ENCODE measurements at places on chromosomes 2 and 18.

DNA sequence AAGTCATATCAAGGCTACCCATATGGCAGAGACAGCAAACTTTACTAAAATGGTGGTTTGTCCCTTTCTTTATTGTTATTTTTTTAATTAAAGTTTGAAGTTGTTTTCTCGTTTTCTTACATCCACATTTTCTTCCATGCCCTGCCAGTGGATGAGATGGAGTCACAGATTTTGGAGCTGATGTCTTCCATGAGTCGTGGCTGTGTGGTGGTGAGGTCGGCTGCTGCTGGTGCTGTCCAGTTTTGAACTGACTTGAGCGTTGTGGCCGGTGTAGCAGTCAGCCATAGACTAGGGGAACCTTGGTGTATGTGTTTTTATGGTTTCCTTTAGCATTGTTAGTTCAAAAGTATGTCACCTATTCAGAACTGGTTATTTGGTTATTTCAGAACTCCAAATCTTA, 182.8 kb downstream of the SH3RF3 start:
- no peak for DNase-seq

- DNase-seq = no peak
Observed at GRCh38 chr2:121351521-121352318, 66.7 kb upstream of the TFCP2L1 start.

DNA sequence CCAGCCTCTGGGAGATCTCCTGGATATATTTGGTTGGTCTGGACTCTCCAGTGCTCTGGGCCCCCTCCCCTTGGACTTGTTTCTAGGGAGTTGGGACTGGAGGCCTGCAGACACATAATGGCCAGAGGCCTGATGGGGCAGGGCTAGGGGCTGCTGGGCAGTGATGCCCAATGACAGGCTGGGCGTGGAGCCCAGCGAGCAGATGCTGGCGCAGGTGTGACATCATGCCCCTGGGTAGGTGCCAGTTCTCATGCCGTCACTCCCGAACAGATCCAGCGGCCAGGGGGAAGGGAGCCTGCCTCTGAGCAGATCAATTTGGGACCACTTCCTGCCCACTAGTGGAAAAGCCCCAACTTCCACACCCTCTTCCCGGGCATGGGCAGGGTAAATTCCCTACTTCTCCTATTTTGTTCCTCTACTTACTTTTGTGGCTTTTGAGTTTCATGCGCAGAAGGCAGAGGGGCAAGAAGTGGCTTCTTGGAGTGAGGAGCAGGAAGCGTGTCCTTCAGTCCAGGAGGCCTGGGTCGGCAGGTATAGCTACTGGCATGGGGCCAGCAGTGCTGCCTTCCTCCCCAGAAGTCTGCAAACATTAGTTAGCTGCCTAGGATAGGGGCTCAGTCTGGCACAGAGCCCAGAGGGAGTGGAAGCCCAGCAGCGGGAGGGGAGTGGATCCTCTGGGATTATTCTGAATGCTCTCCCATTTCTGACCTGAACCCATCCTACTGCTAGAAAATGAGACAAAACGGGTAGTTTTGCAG, 6.1 kb downstream of the MPV17 start:
- no peak for DNase-seq

- DNase-seq = no peak
Observed at GRCh38 chr2:172084645-172085459, 455 bp upstream of the DLX1 start.

DNA sequence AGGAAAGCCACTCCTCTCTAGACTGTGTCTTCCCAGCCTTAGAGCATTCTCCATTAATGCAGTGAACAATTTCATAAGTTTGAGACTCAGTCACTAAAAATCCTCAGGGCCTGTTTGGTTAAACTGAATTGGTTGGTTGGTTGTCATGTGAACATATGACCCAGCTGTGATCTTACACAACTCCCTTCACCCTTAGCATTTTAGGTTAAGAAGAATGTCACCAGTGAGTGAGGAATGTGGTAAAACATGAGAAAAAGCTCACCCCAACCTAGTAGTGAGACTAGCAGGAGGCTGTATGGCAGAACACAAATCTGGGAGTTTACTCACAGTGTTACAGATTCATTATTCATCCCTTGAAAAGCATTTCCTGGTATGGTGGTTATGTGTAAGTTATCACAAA, 32.4 kb downstream of the LHCGR start:
- DNase-seq = no peak

DNA sequence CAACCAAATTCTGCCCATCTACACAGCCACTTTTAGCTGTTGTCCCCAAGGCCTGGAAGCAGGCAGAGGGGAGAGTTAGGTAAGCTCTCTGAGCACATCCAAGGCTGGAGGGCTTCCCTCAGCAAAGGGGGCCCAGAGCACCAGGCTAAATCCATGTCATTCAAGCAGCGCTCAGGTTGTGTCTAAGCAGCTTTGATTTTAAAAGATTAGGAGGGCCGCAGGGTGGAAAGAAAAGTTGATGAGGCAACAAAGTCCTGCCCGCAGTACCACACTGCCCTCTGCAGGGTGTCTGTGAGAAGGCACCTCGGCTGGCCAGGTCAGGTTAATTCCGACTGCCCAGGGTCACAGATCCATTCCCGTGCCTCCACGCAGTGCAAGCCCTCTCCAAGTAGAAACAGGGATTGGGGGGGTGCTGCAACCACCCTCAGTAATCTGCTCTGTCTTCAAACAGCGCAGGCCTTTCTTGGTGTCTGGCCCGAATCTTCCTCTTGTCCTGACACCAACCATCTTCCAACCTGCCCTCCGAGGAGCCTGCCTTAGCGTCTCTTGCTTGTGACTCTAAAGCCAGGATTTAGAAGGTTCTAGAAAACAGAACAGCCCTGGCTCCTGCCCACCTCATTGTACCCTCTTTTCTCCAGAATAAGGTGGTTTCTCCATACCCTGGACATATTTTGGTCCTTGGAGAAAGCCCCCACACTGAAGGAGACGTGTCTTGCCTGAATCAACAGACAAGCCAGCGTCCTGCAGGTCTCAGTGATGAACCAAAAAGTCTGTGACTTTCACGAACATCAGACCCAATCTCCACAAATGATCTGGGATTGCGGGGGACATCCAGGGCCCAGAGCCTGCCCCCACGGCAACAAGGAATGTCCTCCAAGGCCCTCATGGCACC, 289.2 kb downstream of the TNS1 start:
- no peak for DNase-seq

- no peak for DNase-seq
Observed at GRCh38 chr2:118632921-118633320, 214.5 kb downstream of the EN1 start.

DNA sequence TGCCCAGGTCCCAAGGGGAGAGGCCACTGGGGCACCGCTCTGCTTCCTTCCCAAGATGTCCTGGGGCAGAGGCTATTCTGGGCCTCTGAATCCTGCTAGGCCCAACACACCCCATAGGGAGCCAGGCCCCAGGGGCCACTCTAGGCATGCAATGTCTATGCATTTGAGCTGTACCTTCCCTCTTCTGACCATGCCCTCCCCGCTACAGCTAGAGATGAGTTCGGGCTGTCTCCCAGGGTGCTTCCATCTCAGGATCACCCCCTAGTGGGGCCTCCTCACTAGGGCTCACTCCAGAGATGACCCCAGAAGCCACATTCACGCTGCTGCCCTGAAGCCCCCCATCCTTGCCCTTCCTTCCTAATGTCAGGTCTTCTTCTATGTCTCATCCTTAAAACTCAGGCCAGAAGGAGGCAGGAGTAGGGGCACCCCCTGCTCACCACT, 54.4 kb downstream of the TNS1 start:
- no peak for DNase-seq

GRCh38 chr2:187434342-187434785, 13.7 kb downstream of the CALCRL start:
- DNase-seq = no peak

DNA sequence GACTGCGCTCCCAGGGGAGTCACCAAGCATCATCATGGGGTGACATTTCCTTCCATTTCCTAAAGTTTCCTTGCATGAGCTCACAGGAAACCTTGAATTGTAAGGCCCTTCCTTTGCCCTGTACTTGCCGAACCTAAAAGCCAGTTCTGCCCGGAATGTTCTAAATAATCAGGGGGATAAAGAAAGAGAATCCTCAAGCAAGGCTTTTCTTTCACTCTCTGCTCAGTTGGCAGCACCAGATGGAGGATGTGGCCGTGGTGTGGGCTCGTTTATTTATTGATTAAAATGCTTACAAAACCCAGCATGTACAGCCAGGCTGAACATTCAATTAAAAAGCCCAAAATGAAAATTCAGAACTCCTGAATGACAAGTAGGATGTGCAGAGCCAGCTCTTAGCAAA, 170.5 kb downstream of the SH3RF3 start:
- no peak for DNase-seq

- no peak for DNase-seq
Observed at GRCh38 chr2:58350484-58350883, 109.4 kb upstream of the FANCL start.

DNA sequence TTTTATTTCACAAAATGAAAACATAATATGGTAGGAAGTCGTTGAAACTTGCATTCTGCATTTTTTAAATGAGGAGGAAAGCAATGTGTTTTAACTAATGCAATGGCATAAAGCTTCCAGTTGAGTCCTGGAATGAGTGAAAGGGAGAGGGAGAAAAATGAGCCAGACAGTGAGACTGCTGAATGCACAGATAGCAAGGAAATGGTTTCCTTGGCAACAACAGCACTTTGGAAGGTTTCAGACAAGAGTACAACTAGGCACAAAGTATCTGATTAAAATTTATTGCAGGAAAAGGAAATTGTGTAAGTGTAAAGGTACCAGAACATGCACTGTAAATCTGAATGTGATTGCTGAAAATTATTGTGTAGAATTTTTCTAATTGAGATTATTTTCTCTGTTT, 320.1 kb upstream of the KYNU start:
- no peak for DNase-seq

- no peak for DNase-seq
Observed at GRCh38 chr2:16214861-16215260, 274.5 kb downstream of the MYCN start.

GRCh38 chr2:96251721-96252292, 14.0 kb downstream of the TMEM127 start:
- no peak for DNase-seq

DNA sequence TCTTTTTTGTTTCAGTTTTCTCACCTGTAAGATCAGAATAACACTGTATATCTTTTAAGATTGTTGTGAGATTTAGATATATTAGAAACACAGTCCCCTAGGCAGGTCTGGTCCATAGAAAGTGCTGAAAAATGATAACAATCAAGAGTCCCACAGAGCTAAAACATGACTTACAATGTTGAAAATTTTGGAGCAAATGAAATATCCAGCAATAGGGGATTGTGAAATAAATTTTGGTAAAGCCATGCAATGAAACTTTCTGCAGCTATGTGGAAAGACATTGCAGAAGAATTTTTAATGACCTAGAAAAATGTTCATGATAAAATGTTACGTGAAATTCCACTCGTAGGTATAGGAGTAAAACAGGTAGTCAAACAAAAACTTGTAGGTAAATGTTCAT, 127.6 kb upstream of the SERPINE2 start:
- DNase-seq = no peak

DNA sequence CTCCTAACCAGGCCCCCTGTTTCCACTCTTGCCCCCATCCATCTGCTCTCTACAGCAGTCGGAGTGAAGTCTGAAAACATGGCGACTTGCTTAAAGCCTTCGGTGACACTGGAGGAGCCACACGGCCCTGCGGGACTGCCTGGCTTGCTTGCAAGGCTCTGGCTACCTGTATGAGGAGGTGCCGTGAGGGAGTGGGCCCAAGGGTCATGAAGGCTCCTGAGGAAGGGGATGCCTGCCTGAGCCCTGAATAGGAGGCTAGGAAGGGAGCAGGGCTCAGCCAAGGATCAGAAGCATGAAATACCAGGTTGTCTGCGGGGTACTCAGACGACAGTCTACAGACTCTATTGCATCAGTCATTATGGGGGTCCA, 75.4 kb downstream of the EMX1 start:
- DNase-seq = no peak

DNA sequence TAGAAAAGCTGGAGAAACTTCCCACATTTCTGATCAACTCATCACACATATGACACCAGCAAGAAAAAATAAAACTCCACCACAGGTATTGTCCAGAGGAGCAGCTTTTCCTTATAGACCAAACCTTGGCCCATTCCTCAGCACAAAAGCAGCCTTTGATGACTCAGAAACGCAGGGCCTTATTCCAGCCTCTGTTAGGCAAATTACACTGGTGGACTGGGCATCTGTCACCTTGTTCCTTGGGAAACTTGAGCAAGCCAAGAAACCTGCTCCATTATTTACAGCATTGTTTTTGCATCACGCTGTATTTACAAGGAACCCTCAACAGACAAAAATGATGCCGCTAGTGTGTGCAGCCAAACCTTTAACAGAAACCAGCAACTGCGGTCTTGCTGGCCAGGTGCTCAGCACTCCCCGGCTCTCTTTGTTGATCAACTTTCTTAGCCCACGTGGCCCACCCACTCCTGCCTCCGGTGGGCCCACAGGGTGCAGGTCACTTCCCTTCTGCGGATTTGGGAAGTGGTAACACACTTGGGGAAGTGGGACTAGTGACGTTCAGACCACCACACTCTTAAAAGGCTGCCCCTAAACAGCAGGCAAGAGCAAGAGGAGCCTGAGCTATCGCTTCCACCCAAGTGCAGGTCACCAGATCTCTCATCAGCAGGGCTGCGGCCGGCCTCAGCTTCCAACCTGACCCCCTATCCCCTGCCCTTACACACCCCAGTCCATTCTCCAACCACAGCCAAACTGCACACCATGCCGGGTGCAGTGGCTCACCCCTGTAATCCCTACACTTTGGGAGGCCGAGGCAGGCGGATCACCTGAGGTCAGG, 1.5 kb downstream of the AP1S3 start:
- no peak for DNase-seq

GRCh38 chr2:17877811-17878280, 621 bp upstream of the KCNS3 start:
- DNase-seq = no peak

DNA sequence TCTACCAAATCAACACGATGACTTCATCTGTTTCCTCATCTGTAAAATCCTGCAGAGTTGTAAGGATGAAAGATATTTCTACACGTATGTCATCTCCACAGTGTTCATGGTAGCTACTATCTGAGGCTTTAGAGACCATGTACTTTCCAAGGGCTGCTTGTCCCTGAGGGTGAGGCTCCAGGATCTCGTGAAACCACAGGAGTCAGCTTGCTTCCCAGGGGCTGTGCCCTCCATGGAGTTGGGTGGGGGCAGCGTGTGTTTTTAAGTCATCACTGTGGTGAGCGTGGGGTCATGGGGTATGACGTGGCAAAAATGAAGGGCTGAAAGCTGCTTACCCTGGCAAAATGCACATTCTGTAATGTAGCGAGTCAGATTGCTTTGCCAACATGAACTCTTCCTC, 81.6 kb downstream of the ASAP2 start:
- DNase-seq = no peak

- DNase-seq = no peak
Observed at GRCh38 chr18:57258131-57258777, 94.1 kb upstream of the ST8SIA3 start.

- no peak for DNase-seq
Observed at GRCh38 chr2:126720638-126721037, 64.7 kb downstream of the GYPC start.

DNA sequence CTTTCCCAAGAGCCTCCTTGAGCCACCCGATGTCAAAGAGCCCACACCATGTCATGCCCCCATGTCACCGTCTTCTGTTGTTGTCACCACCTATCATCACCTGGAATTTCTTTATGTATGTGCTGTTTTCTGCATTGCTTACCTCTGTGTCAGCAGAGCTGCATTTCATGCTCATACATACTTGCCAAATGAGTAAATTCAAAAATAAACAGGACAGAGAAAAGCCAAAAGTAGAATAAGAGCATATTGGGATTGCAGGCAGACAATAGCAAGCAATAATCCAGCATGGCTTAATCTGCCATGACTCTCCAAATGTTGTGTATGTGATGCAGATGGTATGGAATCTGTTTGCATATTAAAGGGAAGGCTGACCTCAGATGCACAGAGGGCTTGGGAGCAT, 15.3 kb upstream of the RGPD4 start:
- DNase-seq = no peak

All from cortex of kidney (tissue), 1 donor.